ENCODE measurements at places on chromosomes 11 and 22.

DNA sequence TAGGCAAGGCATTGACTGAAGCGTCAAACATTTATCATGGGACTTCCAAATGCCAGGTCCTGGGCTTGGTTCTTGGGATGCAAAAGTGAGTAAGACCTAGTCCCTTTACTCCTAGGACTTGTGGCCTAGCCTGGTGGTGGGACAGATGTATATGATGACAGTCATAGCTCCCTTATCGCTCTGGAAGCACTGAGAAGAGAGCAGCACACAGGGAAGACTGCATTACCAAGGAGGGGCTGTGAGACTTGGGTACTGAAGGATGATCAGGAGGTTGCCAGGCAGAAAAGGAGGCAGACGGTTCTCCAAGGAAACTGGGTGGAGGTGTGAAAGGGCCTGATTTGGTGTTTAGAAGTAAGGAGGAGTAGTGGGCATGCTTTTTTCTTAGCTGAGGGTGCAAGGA is 32.5 kb downstream of the MICAL2 start:
- no peak for DNase-seq

DNA sequence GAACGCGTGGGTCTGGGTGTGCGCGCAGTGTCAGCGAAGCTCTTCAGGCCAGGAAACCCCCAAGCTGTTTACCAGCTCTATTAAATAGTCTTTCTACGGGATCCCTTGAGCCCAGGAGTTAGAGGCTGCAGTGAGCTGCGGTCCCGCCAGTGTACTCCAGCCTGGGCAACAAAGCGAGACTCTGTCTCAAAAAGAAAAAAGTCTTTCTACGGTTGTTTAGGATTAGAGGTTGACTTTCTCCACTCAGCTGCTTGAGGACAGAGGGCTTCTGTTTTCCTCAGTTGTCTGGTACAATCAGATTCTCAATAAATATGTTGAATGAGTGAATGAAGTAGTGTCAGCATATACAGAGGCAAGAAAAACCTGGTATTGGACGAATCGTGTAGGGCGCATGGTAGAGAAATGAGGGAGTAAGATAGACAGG is 619 bp downstream of the SART1 start:
- DNase-seq = no peak

DNA sequence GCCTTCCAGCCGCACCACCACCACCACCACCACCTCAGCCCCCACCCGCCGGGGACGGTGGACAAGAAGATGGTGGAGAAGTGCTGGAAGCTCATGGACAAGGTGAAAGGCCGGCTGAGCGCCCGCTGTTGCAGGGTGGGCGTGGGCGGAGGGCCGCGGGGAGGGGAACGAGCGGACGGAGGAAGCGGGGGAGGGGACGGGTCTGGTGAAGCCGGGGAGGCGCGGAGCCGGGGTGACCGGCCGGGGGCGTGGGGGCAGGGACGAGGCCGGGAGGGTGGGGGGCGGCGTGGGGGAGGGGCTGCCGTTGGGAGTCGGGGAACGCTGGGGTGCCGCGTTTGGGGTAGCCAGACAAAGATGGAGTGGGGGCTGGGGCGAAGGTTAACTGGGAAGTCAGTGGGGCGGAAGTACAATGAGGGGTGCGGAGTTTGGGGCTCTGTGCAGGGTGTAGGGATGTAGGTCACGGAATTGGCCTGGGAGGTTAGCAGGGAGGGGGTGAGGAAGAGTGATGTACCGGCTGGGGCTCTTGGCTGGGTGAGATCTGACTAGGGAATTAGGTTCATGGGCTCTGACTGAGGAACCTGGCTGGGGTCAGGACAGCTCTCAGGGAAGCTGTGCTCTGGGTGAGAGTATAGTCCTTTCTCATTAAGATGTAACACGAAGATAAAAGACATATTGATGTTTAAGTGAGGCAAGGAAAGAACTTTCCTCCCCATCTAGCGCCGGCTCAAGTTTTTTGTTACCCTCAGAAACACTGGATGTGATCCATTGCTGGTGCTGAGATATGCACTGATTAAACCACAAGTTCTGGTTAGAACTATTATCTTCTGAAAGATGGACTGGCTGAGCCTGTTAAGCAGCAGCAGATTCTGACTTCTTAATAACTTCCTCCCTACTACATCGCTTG is 624 bp downstream of the CBL start:
- peak; percentile 25 for DNase-seq

DNA sequence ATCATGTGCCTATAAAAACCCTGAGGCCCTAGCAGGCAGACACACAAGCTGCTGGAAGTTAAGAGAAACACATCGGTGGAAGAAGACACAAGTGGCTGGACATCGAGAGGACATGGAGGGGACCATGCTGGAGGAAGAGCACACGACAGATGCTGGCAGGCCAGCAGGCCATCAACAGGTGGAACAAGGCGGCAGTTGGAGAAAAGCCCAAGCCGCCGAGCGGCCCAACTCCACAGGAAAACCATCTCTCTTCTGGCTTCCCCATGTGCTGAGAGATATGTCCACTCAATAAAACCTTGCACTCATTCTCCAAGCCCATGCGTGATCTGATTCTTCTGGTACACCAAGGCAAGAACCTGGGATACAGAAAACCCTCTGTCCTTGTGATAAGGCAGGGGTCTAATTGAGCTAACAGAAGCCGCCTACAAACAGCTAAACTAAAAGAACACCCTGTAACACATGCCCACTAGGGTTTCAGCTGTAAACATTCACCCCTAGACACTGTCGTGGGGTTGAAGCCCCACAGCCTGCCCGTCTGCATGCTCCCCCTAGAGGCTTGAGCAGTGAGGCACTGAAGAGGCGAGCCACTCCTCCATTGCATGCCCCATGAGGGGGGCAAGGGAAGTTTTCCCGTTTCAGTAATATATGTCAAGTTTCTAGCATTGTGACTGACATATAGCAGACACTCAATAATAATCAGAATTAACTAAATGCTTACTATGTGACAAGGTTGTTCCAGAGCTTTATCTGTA is 39.0 kb upstream of the MMP20 start:
- no peak for DNase-seq

- DNase-seq = no peak
Observed at GRCh38 chr11:133476570-133477250, 55.6 kb downstream of the OPCML start.

DNA sequence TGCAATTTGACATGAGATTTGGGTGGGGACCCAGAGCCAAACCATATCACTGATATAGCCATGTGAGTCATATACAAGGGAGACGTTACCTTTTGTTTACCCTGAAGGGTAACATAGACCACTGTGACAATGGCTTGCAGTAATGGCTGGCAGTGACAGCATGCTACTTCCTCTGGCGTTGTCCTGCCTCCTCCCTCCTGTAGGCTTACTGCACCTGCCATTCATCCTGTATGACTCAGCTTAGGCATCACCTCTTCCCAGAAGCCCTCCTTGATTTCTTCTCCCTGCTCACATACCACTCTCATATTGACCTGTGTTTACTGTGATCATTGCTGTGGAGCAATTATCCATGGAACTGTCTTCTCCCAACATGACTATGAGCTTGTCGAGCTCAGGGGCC is 12.0 kb upstream of the PVALB start:
- no peak for DNase-seq

DNA sequence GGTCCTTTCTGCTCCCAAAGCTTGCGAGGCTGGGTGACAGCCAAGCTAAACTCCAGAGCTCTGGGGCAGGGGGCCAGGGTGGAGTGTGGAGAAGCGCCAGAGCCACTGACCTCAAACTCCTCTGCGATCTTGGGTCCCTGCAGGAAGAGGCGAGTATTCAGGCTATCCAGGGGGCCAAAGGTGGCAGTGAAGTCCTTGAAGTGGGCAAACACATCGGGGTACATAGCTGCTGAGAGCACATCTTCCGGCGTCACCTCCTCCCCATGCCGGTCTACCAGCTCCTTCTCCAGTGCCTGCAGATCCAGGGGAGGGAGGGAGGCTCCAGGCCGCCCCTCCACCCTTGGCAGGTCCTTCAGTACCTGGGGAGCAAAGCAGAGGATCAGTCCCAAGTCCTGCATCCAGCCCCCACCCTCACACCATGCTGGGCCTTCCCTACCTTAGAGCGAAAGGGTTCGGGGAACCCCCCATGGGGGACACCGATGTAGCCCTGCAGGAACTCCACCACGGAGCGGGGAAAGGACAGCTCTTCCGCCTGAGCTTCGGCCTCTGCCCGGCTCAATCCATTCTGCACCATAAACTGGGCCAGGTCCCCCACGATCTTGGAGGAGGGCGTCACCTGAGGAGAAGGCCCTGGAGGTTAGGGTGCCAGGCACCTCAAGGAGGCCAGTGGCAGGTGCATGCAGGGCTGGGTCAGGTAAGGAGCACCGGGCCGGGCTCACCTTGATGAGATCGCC is 6.4 kb downstream of the RCE1 start:
- no peak for DNase-seq

GRCh38 chr11:125561924-125562323 is 7.4 kb upstream of the EI24 start:
- DNase-seq = no peak

- DNase-seq = no peak
Observed at GRCh38 chr11:85750646-85751045, 60.3 kb downstream of the SYTL2 start.

GRCh38 chr11:69219991-69220390 is 64.3 kb downstream of the SMIM38 start:
- no peak for DNase-seq

DNA sequence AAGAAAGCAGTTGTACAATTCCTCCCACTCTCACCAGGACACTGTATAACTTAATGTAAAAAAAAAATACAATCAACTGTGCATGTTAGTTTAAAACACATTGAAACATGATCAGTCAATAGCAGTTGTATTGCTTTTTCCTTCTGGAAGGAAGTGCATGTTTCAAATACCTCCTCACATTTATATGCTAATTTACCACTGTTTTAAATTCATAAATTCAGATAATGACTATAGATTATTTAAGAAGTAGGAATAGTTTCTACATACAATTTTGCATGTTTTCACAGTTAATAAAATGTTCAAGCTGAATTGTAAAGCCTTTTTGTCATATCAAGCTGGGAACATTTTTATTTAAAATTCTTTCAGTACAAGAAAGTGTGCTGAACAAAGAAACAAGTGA is 3.3 kb downstream of the GRIA4 start:
- no peak for DNase-seq

- no peak for DNase-seq
Observed at GRCh38 chr11:18209058-18209457, 27.5 kb downstream of the SAA4 start.

DNA sequence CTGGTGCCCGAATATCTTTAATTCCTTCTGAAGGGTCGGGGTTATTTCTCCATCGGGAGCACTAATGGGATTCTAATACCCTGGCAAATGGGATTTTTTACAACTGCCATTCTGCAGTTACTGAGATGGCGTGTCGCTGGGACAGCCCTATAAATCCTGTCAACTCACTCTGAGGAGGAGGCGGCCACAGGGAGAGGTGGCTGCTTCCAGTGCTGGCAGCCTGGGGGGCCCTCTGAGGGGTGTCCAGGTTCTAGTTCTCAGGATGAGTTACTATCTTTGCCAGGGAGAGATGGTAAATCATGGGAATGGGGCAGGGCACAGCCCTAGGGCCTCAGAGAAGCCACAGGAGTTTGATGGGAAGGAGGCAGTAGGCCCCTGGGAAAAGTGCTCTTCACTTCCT is 135.9 kb downstream of the NTM start:
- no peak for DNase-seq

DNA sequence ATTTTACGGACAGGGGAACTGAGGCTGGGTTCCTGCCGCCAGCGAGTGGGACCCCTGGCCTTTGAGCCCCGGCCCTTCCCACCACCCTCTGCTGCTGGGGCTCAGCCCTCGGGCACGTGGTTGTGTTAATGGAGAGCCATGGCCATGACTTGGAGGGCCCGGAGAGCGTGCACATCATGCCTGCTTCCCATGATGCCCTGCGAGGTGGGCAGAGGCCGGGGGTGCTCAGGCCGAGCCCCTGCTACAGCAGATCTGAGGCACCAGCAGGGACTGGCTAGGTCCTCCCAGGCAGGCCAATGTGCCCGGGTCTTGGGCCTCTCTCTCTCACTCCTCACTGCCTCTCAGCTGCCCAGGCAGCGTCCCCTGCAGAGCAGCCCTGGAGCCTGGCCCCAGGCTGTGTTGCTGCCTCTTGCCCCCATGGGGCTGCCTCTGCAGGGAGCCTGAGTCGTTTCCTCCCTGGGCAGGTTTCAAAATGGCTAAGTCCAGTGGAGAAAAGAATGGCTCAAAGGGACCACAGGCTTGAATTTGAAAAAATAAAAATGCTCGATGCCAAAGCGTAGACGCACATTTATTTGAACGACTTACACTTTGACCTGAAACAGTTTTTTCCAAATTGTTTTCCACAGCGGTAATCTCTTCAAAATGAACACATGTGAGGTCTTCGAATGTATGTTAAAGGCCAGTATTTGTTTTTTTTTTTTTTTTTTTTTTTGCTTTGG is 72.6 kb upstream of the CLDN5 start:
- no peak for DNase-seq

GRCh38 chr22:47066616-47066905 is 304.1 kb downstream of the TBC1D22A start:
- no peak for DNase-seq

GRCh38 chr11:125532668-125533067 is 36.6 kb upstream of the FEZ1 start:
- DNase-seq = no peak

DNA sequence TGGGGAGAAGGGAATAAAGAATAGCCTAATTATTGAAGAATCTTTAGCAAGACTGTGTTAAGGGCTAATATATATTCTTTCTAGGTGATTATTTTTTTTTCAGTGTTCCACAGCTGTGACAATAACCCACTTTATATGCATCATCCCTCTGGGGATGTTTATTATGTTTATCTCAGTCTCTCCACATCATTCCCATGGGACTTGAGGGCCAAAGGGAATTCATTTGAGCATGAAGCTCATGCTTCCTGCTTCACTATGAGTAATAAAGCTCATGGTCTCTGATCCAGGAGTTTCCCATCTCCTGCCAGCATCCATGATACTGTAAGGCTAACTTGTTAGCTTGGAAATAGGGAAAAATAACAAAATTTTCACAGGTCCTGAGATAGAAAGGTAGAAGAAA is 1888.4 kb downstream of the LRRC4C start:
- DNase-seq = no peak

- DNase-seq = no peak
Observed at GRCh38 chr11:119681361-119681910, 47.6 kb downstream of the NECTIN1 start.

DNA sequence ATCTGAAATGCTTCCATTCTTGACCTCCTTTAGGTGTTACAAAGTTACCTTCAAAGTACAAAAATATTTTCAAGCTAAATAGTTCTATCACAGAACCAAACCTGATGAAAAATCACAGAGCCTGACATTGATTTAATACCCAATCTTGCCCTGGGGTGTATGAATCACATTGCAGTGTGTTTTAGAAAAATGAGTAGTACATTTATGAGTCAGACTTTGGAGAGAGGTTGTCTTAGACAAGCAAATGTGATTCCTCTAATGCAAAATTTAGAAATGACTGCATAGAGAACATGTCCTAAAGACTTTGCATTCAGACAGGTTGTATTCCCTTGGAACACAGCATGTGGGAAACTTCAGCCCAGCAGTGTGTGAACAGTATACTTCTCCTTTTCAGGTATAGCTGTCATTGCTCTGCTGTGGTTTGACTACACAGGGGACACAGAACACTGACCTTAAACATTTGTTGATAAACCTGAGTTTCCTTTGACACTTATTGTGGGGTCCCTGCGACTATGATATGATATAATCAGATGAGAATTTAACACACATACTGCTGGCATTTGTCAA is 972.1 kb downstream of the JRKL start:
- no peak for DNase-seq

All from activated T-cell treated with anti-CD3 and anti-CD28 coated beads for 24 hours (primary cell).